ENCODE measurements at places on chromosomes 4 and X. TPM values are rescaled to one million over a fixed set of nuclear protein-coding genes. Genes with fewer than 3 reads are reported as not detected.

TEX11 gene
- not detected for total RNA-seq

RENBP gene
- total RNA-seq, result 2.0 TPM

NIPAL1 gene
- 1.2 TPM for total RNA-seq

PITX2 gene
- total RNA-seq, result 0.89 TPM

GRID2 gene
- 0.11 TPM for total RNA-seq

HHIP gene
- total RNA-seq, result 1.4 TPM

C4orf51 gene
- not detected for total RNA-seq

PABPC5 gene
- total RNA-seq, result 2.5 TPM

UNC5C gene
- under 0.01 TPM for total RNA-seq

GLRB gene
- 18.9 TPM for total RNA-seq

SLC10A4 gene
- total RNA-seq, result 0.25 TPM

TCEAL4 gene
- 33.5 TPM for total RNA-seq

RBMXL3 gene
- not detected for total RNA-seq

KCND1 gene
- total RNA-seq, result 0.33 TPM

SYP gene
- total RNA-seq, result 0.33 TPM

F8 gene
- total RNA-seq, result 2.1 TPM

TLR3 gene
- total RNA-seq, result 1.8 TPM

GNRHR gene
- total RNA-seq, result not detected

SOD3 gene
- total RNA-seq, result 5.2 TPM

TDO2 gene
- total RNA-seq, result 0.11 TPM
